HuH-7.5 (cell line): ENCODE measurements at places on chromosomes 13 and 19.

DNA sequence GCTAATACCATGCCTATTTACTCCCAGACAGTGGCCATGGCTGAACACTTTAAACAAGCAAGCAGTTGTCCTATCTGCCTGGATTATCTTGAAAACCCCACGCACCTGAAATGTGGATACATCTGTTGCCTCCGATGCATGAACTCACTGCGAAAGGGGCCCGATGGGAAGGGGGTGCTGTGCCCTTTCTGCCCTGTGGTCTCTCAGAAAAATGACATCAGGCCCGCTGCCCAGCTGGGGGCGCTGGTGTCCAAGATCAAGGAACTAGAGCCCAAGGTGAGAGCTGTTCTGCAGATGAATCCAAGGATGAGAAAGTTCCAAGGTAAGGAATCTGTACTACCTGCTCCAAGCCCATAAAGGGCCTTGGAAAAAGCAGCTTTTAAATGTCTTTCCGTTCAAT is 8.6 kb downstream of the RFPL4AL1 start:
- DNase-seq, result no peak

GRCh38 chr13:46554951-46555350 is 2.0 kb downstream of the LRCH1 start:
- DNase-seq, result no peak

GRCh38 chr13:52931131-52931530 is 82.7 kb upstream of the PCDH8 start:
- no peak for DNase-seq

DNA sequence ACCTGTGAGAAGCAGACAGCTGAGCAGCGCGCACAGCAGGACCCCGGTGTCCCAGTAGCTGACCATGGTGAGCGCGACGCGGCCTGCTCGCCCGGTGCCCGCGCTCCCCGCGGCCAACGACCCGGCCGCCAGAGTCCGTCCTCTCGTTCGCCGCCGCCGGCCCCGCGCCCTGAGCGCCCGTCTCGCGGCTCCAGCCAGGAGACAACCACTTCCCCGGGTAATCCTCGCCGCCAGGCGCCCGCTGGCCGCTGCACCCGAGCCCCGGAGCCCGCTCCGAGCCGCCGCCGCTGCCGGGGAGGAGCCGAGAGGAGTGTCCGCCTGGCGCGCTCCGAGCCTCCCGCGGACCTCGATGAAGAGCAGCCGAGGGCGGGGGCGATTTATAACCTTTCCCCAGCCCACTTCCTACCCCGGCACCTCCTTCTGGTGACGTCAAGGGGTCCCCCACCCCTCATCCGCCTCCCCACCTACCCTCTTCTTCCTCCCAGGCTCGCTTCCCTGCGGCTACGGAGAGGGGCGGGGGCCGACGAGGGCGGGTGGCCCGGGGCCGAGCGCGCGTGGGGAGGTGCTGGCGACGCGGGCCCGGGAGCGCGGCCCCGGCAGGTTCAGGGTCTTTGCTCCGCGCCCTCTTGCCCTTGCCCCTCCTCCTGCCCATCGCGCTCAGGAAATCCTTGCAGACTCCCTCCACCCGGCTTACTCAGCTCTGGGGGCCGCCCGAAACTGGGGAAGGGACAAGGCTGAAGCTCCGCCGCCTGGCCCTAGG is at the start of gene FLT1:
TSS of gene FLT1 (minus strand) at position 351 of the 760 bp plus-strand sequence. CDS start at position 66, 285 bp downstream.
- DNase-seq, result no peak

DNA sequence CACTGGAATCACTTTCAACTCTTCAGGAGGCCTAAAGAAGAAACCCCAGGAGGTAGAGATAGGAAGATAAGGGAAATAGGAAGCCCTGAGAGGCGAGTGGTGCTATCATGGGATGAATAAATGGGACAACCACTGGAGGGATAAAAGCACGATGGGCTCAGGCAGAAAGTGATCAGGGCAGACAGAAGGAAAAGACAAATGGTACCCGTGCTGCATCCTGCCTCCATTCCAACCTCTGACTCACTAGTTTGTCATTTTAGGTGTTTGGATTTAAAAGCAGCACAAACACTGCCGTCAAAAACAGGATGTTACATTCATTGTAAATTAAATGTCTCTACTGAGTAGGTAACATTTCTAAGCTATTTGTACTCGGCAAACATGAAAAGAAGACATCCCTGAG is 314.3 kb upstream of the HTR2A start:
- DNase-seq, result no peak

- no peak for DNase-seq
Observed at GRCh38 chr19:41372501-41372900, 3.8 kb upstream of the TMEM91 start.

- DNase-seq, result no peak
Observed at GRCh38 chr13:105655046-105655445, 880.4 kb downstream of the EFNB2 start.

DNA sequence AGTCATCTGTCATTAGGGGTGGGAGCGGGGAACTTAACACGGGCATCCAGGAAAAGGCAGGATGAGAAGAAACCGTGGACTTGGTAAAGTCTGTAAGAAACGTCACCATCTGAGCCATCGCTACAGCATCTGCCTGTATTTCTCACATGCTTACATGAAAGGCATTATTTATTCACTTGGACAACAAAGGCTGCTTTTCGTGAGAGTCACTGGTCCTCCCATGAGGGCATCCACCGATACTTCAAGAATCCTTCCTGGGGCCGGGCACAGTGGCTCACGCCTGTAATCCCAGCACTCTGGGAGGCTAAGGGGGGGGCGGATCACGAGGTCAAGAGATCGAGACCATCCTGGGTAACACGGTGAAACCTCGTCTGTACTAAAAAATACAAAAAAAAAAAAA is 16.1 kb downstream of the ZNF446 start:
- DNase-seq, result no peak

GRCh38 chr13:29483211-29483610 is 112.3 kb downstream of the SLC7A1 start:
- no peak for DNase-seq
